ENCODE measurements at places on chromosomes 7 and 10. TPM values are rescaled to one million over a fixed set of nuclear protein-coding genes. Genes with fewer than 3 reads are reported as not detected.

Gene DMBT1
- total RNA-seq, result 0.19 TPM

Gene PANK1
- total RNA-seq, result 7.4 TPM

Gene CALHM3
- 0.47 TPM for total RNA-seq

Gene TAS2R39
- total RNA-seq, result not detected

Gene TMEM176A
- total RNA-seq, result not detected

Gene MTERF1
- total RNA-seq, result 12.2 TPM

Gene GPR146
- 1.7 TPM for total RNA-seq

Gene STRIP2
- 6.5 TPM for total RNA-seq

Measured in A549 treated with Mapracorat at 1 μM for 4 hours (cell line).